ENCODE measurements at places on chromosomes 13 and 19.

GRCh38 chr13:112838038-112838841 is 130.8 kb upstream of the MCF2L start:
- DNase-seq = no peak

DNA sequence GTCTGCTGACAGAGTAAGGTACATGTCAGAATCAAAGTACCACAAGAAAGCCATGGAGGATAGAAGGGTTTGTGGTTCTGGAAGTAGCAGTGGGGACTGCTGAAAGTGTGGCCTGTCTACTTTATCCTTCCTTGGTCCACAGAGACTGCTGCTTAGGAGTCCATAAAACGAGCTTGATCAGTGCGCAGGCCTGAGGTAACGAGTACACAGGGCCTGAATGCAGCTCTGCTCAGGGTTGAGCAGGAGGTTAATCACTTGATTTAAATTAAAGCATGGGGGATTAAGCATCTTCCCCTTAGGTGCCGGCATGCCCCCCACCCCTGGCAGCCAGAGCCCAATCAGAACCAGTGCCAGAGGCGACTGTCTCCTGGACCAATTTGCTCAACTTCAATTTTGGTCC is 34.9 kb upstream of the WASF3 start:
- no peak for DNase-seq

GRCh38 chr13:73000027-73000674 is 58.7 kb upstream of the KLF5 start:
- DNase-seq = no peak

- no peak for DNase-seq
Observed at GRCh38 chr13:44693156-44693764, 117.1 kb upstream of the TSC22D1 start.

DNA sequence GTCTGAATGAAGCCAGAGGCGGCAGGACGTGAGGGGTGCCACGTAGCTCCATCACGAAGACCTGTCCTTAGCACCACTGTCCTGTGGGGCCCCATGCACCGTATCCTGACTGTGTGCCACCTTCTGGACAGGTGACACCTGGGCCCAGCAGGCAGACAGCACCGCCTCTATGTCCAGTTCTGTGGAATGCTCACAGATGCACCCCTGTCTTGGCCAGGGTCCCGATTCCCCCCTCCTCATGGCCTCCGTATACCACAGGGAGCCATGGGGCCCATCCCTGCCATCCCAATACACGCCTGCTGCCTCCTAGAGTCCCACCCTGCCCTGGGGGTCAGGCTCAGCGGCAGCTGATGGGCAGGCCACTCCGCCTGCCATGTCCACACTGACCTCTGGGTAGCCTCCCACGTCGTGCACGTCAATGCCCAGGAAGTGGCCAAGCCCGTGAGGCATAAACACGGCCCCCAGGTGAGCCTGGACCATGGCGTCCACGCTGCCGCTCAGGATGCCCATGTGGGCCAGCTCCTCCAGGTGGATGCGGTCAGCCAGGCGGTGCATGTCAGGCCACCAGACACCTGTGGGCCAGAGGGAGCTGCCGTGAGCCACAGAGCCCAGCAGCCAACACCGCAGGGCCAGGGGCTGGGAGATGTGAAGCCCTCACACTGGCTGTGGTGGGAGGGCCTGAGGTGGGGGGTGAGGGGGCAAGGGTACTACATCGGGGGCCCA is 17.6 kb downstream of the CEBPG start:
- no peak for DNase-seq

GRCh38 chr19:15304140-15304705 is 28.1 kb downstream of the BRD4 start:
- no peak for DNase-seq

DNA sequence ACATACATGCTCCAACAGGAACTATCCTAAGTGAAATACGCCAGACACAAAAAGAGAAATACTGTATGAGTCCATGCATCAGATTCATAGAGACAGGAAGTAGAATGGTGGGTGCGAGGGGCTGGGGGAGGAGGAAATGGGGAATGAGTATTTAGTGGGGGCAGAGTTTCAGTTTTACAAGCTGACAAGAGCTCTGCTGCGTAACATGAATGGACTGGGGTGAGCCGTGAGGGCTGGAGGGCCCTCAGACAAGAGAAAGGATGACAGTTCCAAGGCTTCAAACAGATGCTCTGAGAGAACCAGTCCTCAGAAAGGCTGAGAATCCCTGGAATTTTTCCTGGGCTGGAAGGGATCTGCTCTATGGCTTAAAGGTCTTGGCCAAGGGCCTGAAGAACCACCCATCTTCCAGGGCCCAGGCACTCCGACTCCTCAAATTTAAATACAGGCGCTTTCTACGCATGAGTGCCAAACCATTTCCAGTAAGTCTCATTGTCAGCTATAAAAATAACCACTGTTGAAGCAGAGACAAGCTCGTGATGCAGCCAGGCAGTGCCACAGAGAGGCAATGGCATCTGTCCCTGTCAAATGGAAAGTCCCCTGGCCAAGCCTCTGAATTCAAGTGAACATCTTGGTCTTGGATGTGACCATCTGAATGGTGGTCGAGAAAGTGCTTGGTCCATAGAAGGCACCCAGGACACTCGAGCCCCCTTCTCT is 17.5 kb downstream of the KLF2 start:
- DNase-seq = peak; percentile 83
